ENCODE measurements at places on chromosomes 13 and 19.

DNA sequence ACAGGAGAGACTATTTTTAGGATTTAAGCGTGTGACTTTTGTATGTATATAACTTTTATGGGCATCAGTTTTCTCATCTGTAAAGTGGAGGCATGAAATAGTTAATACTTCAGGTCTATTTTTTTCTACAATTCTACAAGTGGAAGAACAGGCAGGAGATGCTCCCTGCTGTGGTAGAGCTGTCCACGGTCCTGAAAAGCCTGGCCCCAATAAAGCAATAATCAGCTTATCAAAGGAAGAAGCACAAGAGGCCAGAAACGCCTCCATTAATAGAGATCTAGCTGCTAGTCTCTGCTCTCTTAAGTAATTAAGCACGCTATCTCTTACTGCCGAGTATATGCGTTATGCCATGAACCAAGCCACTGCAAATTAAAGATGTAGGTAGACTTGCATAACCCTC is 28.0 kb upstream of the WASF3 start:
- no peak for DNase-seq

GRCh38 chr13:59409634-59410200 is 754.0 kb downstream of the DIAPH3 start:
- DNase-seq: no peak

- DNase-seq: no peak
Observed at GRCh38 chr13:32600890-32601289, 14.6 kb downstream of the PDS5B start.

GRCh38 chr13:31038834-31039552 is 106.5 kb downstream of the TEX26 start:
- DNase-seq: no peak

GRCh38 chr19:4390567-4391305 is 9.6 kb downstream of the SH3GL1 start:
- DNase-seq: no peak

DNA sequence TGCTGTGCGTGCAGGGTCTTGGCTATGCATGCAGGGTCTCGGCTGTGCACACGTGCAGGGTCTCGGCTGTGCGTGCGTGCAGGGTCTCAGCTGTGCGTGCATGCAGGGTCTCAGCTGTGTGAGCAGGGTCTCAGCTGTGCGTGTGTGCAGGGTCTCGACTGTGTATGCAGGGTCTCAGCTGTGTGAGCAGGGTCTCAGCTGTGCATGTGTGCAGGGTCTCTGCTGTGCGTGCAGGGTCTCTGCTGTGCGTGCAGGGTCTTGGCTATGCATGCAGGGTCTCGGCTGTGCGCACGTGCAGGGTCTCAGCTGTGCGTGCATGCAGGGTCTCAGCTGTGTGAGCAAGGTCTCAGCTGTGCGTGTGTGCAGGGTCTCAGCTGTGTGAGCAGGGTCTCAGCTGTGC is 42.5 kb downstream of the RAB20 start:
- no peak for DNase-seq

DNA sequence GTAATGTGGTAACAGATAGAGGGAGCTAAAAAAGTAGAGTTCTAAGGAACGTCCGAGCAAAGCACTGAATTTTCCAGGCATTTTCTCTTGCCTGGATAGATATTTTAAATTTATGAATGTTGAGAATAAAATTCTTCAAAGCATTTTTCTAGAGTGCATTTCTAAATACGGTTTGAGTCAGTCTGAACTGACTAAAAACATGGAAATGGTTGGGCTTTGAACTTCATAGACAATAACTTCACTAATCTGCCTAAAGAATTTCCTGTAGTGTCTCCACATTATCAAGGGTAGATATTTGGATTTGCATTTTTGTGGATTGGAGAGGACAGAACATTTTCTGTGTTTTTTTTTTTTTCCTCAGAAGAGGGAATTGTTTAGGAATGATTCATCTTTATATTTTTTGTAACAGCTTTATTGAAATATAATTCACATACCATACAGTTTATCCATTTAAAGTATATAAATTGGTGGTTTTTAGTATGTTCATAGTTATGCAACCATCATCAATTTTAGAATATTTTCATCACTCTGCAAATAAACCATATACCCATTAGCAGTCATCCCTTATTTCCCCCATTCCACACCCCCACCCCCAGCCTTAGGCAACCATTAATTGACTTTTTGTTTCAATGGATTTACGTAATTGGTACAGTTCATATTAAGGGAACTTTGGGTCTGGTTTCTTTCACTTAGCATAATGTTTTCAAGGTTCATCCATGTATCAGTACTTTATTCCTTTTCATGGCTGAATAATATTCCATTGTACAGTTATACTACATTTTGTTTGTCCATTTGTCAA is 20.7 kb downstream of the GARRE1 start:
- DNase-seq: no peak

- DNase-seq: no peak
Observed at GRCh38 chr19:39223703-39224279, 19.7 kb upstream of the SYCN start.

- DNase-seq: no peak
Observed at GRCh38 chr13:114147803-114148520, 15.5 kb upstream of the RASA3 start.

GRCh38 chr13:45674908-45675307 is 27.2 kb upstream of the CBY2 start:
- DNase-seq: no peak

- peak; percentile 36 for DNase-seq
Observed at GRCh38 chr13:51154029-51154555, 43.0 kb upstream of the C13orf42 start.

DNA sequence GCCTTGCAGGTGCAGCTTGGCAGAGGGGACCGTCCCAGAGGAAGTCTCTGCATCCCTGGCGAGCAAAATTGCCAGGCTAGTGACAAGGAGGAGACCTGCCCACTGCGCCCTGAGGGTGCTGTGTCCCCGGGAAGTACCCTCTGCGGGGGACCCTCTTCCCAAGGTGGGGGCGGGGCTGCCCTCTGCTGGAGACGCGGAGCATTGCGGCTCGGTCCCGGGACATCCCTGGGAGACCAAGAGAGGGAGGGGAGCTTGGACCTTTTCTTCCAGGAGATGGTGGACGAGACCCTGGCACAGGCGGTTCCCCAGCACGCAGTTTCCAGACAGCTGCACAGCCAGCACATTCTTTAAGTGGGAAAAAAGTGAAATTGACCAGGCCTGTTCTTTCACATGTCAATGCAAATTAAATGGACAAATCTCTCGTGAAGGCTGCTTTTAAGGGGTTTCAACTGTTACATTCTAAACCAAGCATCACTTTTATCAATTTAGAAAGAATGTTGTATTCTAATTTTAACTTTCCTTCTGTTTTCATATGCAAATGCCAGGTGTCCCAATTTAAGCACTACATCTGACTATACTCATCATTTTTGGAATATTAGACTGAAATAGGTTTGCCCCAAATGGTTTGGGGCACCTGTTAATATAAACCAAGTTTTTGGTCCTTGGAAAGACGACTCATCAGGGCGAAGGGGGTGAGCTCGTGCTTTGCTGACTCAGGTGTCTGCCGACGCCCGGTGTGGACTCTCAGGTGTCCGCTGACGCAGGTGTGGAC is 60.7 kb downstream of the MCF2L start:
- peak; percentile 26 for DNase-seq

GRCh38 chr13:34002924-34003323 is 185.0 kb downstream of the RFC3 start:
- DNase-seq: no peak

DNA sequence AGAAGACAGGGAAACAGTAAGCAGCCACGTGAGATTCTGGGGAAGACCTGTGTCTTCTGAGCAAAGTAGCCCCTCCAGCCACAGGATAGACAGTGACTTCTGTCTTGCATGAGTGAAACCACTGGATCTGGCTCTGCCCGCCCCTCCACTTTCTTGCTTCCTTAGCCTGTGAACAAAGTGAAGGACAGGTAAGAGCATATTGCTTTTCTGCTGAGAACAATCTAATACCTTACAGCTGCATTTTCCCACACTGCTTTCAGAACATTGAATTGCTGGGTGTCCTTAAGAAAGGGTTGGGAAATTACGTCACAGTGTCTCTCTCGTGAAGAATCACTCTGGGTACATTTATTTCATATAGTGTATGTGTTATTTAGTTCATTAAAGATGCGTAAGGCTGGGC is 11.1 kb downstream of the SLC25A15 start:
- DNase-seq: no peak

GRCh38 chr19:54660964-54661363 is 1.8 kb upstream of the LILRB4 start:
- DNase-seq: peak; percentile 88

GRCh38 chr19:5407356-5407755 is 47.9 kb upstream of the ZNRF4 start:
- no peak for DNase-seq

Measured in inflammatory macrophage (primary cell).